ENCODE measurements at places on chromosomes 11 and 22.

DNA sequence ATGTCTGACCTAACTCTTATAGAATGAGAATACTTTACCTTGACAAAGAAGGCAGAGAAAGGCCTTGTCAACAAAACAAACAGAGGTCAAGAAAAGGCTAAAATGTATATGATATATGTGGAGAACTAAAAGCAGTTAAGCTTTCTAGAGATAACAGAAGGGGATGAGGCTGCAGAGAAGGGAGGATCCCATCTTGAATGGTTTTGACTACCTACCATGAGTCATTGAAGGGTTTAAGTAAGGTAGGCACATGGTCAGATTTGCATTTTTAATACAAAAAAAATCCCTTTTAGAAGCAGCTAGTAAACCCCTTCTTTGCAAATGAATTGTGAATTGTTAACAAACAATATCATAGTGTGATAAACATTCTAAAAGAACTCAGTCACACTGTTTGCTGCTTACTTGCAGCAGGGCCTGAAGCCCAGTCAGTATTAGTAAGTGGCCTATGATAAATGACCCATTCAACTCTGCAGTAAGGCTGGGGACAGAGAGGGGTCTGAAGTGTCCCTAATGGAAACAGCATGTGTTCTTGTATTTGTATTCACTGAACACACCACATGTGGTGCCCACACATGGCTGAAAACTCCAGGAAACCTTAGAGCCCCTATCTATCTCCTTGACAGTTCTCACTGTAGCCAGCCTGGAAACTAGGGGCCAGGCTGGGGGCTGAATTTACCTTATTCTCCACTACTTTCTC lies 328.8 kb upstream of the PITPNB start:
- no peak for DNase-seq

DNA sequence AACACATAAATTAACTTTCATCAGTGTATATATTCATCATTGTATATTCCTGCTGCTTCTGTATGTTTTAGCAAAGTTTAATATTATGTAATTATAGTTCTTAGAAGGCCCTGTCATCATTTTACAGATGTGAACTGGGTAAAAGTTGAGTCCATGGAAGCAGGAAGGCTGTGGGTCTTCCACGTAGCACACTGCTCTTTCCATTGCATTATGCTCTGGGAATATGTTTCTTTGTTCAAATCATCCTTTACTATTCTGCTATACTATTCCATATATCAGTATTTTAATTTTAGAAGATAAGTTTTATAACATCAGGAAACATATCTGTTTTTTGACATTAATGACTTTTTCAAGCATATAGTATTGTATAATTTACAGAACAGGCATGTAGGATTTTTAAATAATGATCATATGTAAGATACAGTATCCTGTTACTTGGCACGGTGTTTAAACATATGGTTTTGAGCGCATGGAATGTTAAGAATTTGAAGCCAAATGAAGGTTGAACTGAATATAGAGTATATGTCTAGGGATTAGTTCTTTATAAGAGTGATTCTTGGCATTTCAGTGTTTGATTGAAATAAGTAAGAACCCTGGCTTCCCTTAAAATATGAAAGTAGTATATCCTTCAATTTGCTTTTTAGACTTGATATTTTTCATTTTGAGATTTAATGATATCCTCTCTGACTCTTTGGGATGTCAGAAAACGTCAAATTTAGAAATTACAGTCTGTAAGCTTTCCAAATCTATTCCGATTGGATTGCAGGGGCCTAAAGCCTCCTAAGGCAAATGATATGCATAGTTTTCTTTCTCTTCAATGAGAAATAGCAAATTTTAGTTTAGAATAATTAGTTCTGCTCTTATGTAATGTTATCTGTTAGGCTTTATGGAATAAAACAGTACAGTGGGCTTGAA lies 8.6 kb downstream of the CCDC81 start:
- DNase-seq = no peak

- DNase-seq = no peak
These were observed 45.3 kb downstream of the ZBTB44 start for GRCh38 chr11:130269326-130269943.

DNA sequence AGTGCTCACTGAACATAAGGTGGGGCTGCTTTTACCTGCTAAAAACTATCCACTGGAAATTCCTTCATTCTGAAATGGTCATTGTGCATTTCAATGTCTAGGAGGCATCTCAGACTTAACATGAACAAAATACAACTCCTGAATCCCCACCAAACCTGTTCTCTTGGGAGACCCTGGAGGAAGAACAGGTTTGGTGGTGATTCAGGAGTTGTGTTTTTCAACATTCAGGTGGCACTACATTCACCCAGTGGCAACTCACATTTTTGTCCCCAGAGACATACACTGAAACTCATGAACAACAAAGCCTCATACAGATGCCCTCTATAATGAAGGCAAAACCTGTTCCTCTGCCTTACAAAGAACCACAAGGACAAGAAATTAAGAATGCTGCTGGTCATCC lies 64.3 kb upstream of the CYP2D6 start:
- no peak for DNase-seq

- DNase-seq = no peak
These were observed 824.9 kb downstream of the TBC1D22A start for GRCh38 chr22:47587361-47587760.
